ENCODE measurements at places on chromosomes 3 and 15. TPM values are rescaled to one million over a fixed set of nuclear protein-coding genes. Genes with fewer than 3 reads are reported as not detected.

DNA sequence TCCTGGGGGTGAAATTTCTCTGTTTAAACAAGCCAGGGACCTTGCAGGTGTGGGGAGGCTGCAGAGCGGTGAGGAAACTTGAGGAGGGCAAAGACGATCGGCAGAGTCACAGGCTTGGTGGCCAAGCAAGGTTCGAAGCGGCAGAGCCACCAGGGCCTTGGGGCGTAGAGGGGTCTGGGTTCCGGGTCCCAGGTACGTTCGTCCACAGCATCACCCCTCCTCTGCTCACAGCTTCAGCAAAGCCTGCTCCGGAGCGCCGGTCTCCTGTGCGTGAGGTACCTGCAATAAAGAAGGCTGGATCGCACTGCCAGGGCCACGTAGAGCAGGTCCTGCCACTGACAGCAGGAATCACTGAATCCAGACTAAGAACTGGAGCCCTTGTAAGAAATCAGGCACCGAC, 66.8 kb upstream of the PCSK6 start:
- no peaks in the 10 kb centered on the region for H3K36me3 ChIP-seq
- H3K27ac ChIP-seq, result no peak overlapping the region
- no peak overlapping the region for H3K4me3 ChIP-seq
- no peaks in the 10 kb centered on the region for H3K27me3 ChIP-seq
- no peak for DNase-seq

GRCh38 chr3:100402891-100403290, 1.6 kb downstream of the LNP1 start:
- DNase-seq, result no peak
- no peaks in the 10 kb centered on the region for H3K27me3 ChIP-seq
- H3K36me3 ChIP-seq, result peaks cover 22% of the 10 kb centered on the region
- peaks cover 36% of the 10 kb centered on the region for H3K4me1 ChIP-seq
- H3K27ac ChIP-seq, result 0 out of 2 replicates have a peak overlapping the region, but pooled peaks have one; percentile 78

DNA sequence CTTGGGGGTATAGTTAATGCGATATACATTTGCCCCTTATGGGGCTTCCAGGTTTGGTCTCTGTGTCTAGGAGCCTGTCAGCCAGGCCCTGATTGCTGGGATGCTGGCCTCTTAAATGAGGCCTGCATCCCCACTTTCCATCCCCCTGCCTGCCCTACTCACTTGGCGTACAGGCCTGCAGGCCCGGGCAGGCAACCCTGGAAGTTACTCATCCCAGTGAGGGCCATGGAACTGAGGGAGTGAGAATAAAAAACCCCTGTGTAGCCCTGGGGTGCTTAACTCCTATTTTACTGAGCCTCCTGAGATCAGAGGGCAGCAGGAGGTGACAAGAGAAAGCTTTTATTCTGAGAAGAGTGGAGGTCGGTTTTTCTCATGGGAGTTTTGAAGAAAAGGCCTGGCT, 2.0 kb downstream of the DISP2 start:
- H3K27me3 ChIP-seq, result no peaks in the 10 kb centered on the region
- H3K4me3 ChIP-seq, result no peak overlapping the region
- H3K36me3 ChIP-seq, result no peaks in the 10 kb centered on the region
- no peak overlapping the region for H3K27ac ChIP-seq
- DNase-seq, result no peak

The DCLK3 gene
- not detected for total RNA-seq

DNA sequence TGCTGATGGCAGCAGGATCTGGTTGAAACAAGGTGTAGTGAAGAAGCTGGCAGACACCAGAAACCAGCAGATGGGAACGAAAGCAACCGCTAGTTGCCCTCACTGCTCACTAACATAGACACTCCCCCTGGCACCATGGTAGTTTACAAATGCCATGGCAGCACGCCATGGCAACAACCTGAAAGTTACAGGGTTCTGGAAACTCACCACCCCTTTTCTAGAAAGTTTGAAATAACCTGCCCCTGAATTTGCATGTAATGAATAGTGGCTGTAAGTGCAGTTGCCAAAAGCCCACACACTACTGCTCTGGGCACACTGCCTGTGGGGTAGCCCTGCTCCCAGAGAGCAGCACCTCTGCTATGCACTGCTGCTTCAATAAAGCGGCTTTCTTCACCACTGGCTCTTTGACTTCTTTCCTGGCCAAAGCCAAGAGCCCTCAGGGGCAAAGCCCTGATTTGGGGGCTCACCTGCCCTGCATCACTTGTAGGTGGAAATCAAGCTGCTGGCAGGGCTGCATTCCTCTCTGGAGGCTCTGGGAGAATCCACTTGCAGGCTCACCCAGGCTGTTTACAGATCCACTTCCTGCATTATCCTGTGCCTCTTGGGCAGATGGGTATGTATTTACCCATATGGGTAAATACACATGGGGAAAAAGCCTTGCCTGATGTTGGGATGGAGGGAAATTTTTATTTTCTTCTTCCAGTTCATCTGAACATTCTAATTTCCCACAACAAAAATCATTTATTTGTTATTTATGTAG, 2.0 kb upstream of the GP9 start:
- H3K4me3 ChIP-seq, result no peak overlapping the region
- H3K4me1 ChIP-seq, result no peaks in the 10 kb centered on the region
- no peaks in the 10 kb centered on the region for H3K36me3 ChIP-seq
- no peaks in the 10 kb centered on the region for H3K27me3 ChIP-seq

DNA sequence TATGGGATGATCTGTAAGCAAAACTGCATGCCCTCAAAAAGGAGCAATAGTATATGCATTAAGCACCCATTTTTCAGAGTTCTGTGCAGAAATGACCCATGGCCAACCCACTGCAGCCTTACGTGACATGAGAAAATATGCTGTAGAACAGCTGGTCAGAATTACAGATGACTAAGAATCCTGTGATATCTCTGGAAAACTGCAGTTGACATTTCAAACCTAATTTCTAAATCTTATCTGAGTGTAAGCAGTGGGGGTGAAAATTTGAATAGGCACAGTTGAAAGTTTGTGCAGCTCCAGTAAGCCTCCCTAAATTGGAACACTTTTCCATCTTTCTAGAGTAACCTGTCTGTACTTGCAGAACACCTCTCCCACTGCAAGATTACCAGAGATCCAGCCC, 28.7 kb upstream of the COL6A6 start:
- DNase-seq, result no peak
- no peaks in the 10 kb centered on the region for H3K36me3 ChIP-seq
- H3K4me1 ChIP-seq, result no peaks in the 10 kb centered on the region
- H3K27ac ChIP-seq, result no peak overlapping the region

- no peaks in the 10 kb centered on the region for H3K4me1 ChIP-seq
- H3K4me3 ChIP-seq, result no peak overlapping the region
- no peaks in the 10 kb centered on the region for H3K36me3 ChIP-seq
- no peak overlapping the region for H3K27ac ChIP-seq
These were observed 734.2 kb downstream of the MCTP2 start for GRCh38 chr15:94965593-94965992.

DNA sequence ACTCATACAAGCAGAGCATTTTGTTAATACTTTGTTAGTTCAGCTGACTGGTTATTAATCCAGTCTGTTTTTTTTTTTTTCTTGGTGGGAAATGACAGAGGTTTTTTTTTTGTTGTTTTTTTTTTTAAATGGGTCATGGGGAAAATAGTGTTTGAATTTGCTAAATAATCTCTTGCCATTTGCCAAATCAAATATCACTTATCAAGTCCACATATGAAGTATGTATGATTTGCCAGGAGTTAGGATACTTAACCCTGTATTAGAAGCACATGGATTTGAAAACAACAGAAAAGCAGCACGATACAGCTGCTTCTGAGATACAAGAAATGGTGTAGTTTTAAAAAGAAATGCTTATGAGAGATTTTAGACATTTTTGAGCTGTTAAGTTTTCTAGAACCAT, 21.6 kb downstream of the P2RY14 start:
- H3K4me1 ChIP-seq, result no peaks in the 10 kb centered on the region
- no peak overlapping the region for H3K4me3 ChIP-seq
- no peak for DNase-seq
- H3K27ac ChIP-seq, result no peak overlapping the region
- no peaks in the 10 kb centered on the region for H3K27me3 ChIP-seq
- H3K36me3 ChIP-seq, result no peaks in the 10 kb centered on the region

The SEC62 gene
- 99.6 TPM for total RNA-seq

The DPPA2 gene
- not detected for total RNA-seq

The ILDR1 gene
- total RNA-seq, result 5.1 TPM

DNA sequence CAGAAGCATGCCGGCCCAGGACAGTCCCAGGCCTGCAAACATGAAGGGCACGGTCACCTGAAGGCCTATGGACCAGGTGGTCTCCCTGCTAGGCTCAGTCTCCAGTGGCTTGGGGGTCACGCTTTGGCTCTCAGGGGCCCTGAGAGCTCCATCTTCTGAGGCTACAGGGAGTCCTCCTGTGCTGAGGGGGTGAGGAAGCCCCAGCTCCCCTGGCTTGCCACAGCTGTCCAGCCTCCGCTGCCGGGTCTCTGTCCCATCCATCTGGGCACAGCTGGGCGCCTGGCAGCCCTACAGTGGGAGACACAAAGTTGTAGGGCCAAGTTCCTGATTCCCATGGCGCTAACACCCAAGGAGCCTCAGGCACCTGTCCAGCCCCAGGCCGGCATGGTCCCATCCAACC, 16.0 kb downstream of the SLC41A3 start:
- no peak for DNase-seq
- no peaks in the 10 kb centered on the region for H3K27me3 ChIP-seq
- no peaks in the 10 kb centered on the region for H3K36me3 ChIP-seq
- H3K4me1 ChIP-seq, result no peaks in the 10 kb centered on the region
- no peak overlapping the region for H3K27ac ChIP-seq
- no peak overlapping the region for H3K4me3 ChIP-seq

DNA sequence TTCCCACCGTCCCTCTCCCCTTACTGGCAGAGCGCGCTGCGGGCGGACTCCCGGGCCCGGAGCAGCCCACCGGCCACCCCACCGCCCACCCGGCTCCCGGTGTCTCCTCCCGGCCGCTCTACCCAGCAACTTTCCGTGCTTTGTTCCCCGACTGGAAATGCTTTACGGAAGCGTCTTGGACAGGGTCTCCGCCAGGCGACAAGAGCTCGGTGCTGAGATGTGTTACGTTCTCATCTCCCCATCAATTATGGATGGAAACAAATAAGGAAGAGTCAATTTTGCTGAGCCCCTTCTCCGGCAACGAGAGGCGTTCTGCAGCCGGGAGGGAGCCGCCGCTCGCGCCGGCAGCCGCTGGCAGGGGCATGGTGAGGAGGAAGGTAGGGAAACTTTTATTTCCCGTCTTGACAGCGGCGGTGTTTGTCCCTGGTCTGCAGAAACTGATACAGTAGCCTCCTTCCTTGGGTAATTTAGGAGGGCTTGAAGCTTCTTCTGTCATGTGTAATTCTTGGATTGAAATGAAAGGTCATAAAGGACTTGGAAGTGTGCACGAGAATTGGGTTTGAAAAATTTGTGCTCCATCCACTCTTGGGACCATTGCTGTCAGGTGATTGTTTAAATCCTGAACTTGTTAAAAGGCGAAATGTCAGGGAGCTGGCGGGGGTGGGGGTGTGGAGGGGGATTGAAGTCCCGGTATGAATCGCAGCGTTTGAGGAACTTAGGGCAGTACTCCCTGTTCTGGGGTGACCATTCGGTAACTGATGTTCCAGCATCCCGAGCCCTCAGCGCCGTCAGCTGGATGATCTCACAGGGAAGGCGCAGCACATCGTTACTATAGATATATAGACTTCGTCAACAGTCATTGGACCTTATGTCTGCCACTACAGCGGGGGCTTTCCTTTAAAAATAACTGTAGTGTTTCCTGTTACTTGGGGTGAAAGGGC, 1.5 kb downstream of the SEMA6D start:
- DNase-seq, result no peak
- peaks cover 12% of the 10 kb centered on the region for H3K27me3 ChIP-seq
- no peaks in the 10 kb centered on the region for H3K4me1 ChIP-seq
- H3K4me3 ChIP-seq, result no peak overlapping the region
- no peak overlapping the region for H3K27ac ChIP-seq

GRCh38 chr3:130779486-130779885, 32.9 kb upstream of the PIK3R4 start:
- H3K36me3 ChIP-seq, result no peaks in the 10 kb centered on the region
- no peak overlapping the region for H3K27ac ChIP-seq
- no peak for DNase-seq
- no peak overlapping the region for H3K4me3 ChIP-seq
- H3K27me3 ChIP-seq, result no peaks in the 10 kb centered on the region

DNA sequence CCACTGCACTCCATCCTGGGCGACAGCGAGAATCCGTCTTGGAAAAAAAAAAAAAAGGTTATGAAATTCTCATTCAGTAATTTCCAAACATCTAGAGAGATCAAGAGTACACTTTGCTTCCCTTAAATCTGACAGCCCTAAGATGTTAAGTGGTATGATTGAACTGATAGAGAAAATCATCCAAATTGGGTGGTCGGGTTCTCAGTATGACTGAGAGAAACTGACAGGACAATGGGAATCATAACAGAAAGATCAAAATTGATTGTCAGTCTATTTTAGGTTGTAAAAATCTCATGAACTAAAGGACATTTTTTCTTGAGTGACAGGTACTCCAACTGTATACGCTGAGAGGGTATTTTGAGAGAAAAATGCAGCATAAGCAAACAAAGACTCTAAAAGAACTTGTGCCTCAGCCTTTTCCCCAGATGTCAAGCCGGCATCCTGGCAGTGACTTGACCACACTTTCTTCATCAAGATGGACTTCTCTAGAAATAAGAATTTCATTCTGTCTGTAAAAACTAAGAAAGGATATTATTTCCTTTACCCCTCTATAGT, 65.8 kb downstream of the MYO5A start:
- H3K36me3 ChIP-seq, result no peaks in the 10 kb centered on the region
- DNase-seq, result no peak
- no peak overlapping the region for H3K27ac ChIP-seq
- no peaks in the 10 kb centered on the region for H3K4me1 ChIP-seq

GRCh38 chr3:125357032-125357658, 18.0 kb downstream of the ZNF148 start:
- H3K4me1 ChIP-seq, result no peaks in the 10 kb centered on the region
- no peaks in the 10 kb centered on the region for H3K27me3 ChIP-seq
- no peaks in the 10 kb centered on the region for H3K36me3 ChIP-seq
- H3K4me3 ChIP-seq, result no peak overlapping the region
- no peak for DNase-seq

The UROC1 gene
- total RNA-seq, result not detected

The RPL39L gene
- total RNA-seq, result 73.9 TPM

DNA sequence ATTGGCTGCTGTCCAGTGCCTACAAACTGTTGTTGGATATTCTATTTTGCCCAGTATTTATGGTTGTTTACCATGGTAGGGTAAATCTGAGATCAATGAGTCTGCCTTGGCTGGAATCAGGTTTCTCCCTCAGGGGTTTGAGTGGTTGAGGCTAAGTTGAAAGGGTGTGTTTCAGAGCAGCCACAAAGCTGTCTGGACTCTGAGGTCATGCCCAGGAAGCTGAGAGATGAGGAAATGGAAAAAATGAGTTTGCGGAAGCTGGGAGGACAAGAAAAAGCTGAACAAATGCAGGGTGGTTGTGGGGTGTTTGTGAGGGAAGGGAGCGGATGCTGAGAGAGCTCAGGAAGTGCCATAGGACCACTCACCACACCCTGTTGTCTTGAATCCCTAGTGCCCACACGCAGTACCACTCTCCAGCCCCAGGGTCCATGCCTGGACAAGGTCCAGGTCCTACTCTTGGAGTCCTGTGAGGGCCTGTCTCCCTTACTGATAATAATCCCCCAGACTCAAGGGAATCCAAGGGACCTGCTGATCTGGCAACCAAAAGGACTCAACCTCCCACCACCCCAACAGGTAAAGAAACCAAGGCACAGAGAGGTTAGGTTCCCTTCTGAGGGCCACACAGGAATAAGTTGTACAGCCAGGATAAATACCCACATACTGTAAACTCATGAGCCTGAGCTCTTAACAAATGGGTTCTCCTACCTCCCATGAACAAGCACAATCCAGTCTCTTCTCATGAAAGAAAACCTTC, 81.6 kb downstream of the PPCDC start:
- peak; percentile 87 for DNase-seq
- no peak overlapping the region for H3K4me3 ChIP-seq
- peak overlapping the region; percentile 99 for H3K27ac ChIP-seq
- peaks cover 62% of the 10 kb centered on the region for H3K4me1 ChIP-seq
- H3K27me3 ChIP-seq, result no peaks in the 10 kb centered on the region

Measured in PC-9 (cell line).